ENCODE measurements at places on chromosomes 1 and 21.

GRCh38 chr1:56374026-56374974, 205.1 kb downstream of the PLPP3 start:
- DNase-seq, result peak; percentile 21

GRCh38 chr1:230385158-230385450, 41.0 kb downstream of the PGBD5 start:
- DNase-seq, result no peak

DNA sequence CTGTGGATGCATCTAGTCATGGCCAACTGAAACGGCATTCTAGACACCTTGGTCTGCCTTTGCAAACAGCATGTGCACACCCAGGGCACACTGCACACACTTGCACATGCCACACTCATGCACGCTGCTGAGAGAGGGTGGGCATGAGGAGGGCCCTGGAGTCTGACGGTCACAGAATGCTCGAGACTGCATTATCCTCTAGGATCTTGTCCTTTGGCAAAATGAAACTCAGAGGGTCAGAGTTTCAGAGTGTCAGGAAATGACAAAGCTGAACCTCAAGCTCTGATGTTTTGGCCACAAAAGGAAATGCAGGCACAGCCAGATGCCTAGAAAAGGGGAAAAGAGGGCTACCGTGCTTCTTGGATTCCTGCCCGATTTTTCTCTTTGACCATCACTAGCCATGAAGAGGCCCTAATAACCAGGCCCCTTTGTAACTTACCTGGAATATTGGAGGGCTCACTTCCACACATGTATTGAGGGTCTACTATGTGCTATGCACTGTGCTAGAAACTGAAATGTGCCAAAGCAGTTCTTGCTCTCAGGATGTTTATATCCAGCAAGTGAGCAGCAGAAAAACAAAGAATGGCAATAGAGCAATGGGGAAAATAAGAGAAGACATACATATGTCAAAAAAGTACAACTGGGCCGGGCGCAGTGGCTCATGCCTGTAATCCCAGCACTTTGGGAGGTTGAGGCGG, 65.4 kb downstream of the TOMM20 start:
- no peak for DNase-seq

GRCh38 chr1:219782311-219782710, 146.0 kb downstream of the SLC30A10 start:
- DNase-seq, result no peak

GRCh38 chr1:89739013-89739843, 81.6 kb upstream of the LRRC8D start:
- DNase-seq, result no peak

DNA sequence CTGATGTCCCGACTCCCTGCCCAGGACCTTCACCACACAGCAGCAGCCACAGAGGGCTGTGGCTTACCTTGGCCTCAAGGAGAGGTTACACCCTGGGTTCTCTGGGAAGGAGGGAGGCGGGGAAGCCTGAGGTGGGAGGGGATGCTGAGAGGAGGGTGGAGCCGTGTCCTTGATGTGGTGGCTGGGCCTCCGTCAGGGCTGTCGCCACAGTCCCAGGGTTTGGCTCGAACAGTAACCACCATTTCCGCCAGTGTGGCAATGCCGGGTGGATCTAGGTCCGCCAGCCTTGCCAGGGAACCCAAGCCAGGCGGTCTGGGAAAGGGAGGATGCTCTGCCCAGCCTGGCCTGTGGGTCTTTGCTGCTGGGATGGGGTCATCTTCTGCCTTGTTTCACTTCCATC, 18.4 kb upstream of the CDCA8 start:
- DNase-seq, result no peak

GRCh38 chr1:66550243-66550642, 16.3 kb downstream of the SGIP1 start:
- DNase-seq, result no peak

- no peak for DNase-seq
Measured at GRCh38 chr21:31252611-31253010, 91.5 kb downstream of the TIAM1 start.

DNA sequence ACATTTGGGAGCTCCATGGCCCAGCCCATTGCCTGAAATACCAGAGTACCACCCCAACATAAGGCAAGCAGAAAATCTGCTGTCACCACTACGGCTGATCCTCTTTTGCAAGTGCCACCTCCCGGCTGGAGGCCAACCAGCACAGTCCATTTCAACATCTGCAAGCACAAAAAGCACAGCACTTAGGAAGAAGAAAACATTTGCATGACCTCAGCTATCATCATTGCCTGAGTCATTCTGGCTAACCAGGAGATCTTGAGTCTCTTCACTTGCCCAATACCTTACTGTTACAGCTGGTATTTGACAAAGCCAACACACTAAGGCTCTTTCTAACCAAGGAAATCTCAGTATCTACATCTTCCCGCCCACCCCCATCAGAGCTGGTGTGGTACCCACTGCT, 55.9 kb downstream of the NEK7 start:
- DNase-seq, result peak; percentile 95

GRCh38 chr1:197933647-197934046, 16.5 kb downstream of the LHX9 start:
- DNase-seq, result no peak

- no peak for DNase-seq
Measured at GRCh38 chr1:229753764-229754551, 127.9 kb downstream of the URB2 start.

- DNase-seq, result no peak
Measured at GRCh38 chr1:179038528-179039281, 13.0 kb downstream of the FAM20B start.

- DNase-seq, result no peak
Measured at GRCh38 chr1:185291159-185291558, 25.9 kb downstream of the IVNS1ABP start.

- DNase-seq, result no peak
Measured at GRCh38 chr21:42525676-42526378, 12.2 kb downstream of the SLC37A1 start.

DNA sequence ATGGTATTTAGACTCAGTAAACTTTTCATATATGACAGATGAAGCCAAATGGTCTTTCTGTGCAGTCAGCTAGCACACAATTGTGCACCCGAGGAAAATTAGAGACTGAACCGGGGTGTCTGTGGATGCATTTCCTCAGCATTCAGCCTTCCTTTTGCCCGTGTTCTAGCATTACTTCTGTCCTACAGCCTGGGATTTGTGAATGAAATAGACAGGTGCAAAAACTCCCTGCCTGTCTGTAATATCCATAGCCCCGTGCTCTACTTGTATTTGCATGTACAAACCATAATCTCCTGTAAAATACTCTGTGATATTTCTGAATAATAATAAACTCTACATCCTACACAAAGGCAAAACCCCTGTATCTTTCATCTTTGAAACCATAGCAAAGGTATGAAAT, 64.8 kb upstream of the LGALS8 start:
- DNase-seq, result no peak

DNA sequence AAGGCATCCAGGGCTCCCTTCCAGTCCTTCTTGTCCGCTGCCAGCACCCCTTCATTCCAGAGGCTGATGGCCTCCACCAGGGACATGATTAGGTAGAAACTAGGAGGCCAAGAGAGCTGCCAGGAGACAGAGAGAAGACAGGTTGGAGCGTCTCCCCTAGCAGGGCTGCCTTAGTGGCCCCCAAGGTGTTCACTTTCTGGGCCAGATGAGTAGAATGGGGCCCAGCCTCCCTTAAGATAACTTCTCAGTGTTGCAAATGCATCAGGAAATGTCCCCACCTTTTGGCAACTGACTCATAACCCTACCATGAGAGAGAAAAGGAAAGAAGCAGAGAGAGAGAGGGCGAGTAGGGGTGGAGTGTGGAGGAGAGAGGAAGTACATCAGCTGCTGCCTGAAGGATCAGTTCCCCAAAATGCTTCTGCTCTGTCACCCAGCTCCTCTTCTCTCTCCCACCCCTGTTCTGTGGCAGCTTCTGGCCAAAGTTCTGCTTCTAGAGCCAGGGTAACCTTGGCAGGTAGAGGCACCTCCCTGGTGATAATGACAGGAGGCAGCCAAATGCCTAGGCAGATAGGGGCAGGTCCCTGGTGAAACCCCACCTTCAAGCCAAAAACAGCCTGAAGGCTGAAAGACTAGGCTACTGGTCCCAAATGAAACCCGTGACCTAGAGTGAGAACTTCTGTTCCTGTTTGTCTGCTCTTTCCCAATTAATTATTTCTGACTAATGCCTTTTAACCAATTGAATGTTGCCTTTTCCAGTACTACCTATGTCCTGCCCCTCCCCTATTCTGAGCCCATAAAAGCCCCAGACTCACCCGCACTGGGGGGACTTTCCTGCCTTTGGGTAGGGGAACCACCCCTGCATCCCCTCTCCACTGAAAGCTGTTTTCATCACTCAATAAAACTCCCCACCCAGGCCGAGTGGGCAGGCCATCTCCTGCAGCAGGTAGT, at the start of gene NCF2:
NCF2 (minus strand) TSS at position 216 of the 948 bp plus-strand sequence; CDS start at position 86, 130 bp downstream.
- DNase-seq, result peak; percentile 52

DNA sequence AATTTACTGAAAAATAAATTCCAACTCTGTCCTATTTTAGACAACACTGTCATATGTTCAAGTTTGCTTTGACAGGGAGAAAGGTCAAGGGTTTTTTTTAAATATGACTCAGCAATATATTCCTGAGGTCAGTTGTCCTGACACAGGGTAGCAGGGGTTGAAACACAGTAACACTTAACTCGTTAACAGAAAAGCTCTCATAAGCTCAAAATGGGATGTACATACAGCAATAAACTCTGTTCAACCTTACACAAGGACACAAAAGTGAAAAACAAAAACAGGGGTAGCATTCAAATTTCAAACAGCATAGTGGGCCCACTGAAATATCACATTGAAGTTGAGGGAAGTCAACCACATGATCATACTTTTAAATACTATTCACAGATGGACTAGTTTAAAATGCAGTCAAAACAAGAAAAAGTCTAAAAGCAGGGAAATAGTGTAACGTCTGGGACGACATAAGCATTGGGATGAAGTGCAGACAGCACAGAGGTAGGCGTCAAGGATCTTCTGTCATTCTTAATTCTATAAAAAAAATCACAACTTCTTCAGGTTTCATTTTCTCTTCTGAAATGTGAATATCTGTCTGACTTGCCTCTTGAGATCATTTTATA, 89.9 kb downstream of the SLC44A5 start:
- no peak for DNase-seq

DNA sequence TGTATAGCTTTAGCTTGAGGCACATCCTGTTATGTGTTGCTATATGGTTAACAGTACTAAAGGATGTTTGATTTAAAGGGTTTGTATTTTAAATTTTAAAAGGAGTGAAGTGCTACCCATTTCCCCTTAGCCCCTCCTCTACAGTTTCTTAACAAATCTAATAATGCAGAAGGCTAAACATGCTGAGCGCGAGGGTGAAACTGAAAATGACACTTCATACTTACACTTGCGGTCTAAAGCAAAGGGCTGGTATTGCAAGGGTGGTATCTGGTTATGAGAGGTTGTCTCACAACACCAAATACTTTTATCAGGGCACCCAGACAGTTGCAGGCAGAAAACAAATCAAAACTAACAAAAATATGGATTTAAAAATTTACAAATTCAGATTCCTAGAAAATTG, 172.3 kb downstream of the SIPA1L2 start:
- no peak for DNase-seq

DNA sequence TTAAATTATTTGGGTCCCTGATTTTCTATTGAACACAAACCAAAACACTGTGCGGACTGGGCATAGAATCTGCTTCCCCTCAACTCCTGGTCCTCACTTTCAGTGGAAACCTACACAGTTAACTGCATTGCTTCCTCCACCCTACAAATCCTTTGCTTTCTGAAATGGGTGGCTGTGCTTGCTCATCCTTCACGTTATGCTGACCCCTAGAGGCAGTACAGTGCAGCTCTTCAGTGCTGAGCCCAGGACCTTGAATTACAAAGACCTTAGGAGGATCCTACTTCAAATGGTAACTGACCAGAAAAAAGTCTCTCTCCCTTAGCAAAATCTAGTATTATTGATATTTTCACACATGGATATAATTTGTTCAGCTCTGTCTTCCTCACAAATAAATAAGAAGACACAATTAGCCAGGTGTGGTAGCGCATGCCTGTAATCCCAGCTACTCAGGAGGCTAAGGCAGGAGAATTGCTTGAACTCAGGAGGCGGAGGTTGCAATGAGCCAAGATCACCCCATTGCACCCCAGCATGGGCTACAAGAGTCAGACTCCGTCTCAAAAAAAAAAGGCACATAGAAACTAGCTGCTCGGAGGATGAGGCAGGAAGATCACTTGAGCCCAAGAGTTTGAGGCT, 63.4 kb upstream of the L1TD1 start:
- DNase-seq, result peak; percentile 51

GRCh38 chr1:153568367-153569099, 2.9 kb upstream of the S100A2 start:
- DNase-seq, result peak; percentile 78

GRCh38 chr1:19444296-19445021, 40.9 kb downstream of the CAPZB start:
- DNase-seq, result no peak

- DNase-seq, result no peak
Measured at GRCh38 chr1:192858456-192858855, 49.6 kb downstream of the RGS2 start.

- no peak for DNase-seq
Measured at GRCh38 chr1:1929639-1930545, 10.8 kb upstream of the TMEM52 start.

DNA sequence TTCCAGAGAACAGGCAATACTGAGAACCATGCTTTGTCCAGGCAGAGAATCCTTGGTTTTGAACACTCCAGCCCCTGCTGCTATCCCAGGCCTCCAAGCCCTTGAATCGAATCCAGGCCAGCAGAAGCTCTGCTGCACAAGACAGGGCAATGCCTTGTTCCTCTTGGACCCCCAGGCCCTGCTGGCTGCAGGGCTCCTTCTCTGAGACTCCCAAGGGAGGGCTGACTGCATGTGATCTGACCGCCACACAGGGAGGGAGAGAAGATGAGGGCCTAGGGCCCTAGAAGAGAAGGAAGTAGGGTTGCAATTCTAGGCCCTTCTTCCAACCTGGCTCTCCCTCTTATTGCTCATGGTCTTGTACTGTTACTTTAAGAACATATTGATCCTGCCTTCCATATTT, 160.6 kb upstream of the EDN2 start:
- DNase-seq, result no peak

GRCh38 chr1:27122652-27123051, 32.3 kb downstream of the SLC9A1 start:
- DNase-seq, result peak; percentile 74

GRCh38 chr1:41925712-41926111, 7.0 kb upstream of the HIVEP3 start:
- no peak for DNase-seq

GRCh38 chr1:74858136-74858535, 125.2 kb downstream of the TYW3 start:
- DNase-seq, result no peak

Measured in HCEC 1CT (cell line).